ENCODE measurements at places on chromosomes 1 and 21. TPM values are rescaled to one million over a fixed set of nuclear protein-coding genes. Genes with fewer than 3 reads are reported as not detected.

GRCh38 chr1:69201716-69202115 lies 366.0 kb upstream of the LRRC7 start:
- H3K4me3 ChIP-seq = no peak overlapping the region
- H3K4me1 ChIP-seq = no peaks in the 10 kb centered on the region
- DNase-seq = no peak
- H3K27ac ChIP-seq = no peak overlapping the region

The COL9A2 gene
- 39.1 TPM for polyA plus RNA-seq

DNA sequence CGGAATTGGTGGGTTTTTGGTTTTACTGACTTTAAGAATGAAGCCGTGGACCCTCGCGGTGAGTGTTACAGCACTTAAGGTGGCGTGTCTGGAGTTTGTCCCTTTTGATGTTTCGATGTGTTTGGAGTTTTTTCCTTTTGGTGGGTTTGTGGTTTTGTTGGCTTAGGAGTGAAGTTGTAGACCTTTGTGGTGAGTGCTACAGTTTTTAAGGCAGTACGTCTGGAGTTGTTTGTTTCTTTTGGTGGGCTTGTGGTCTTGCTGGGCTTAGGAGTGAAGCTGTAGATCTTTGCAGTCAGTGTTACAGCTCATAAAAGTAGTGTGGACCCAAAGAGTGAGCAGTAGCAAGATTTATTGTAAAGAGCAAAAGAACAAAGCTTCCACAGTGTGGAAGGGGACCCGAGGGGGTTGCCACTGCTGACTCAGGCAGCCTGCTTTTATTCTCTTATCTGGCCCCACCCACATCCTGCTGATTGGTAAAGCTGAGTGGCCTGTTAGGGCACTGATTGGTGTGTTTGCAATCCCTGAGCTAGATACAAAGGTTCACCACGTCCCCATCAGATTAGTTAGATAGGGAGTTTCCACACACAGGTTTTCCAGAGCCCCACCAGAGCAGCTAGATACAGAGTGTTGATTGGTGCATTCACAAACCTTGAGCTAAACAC lies 20.9 kb downstream of the HENMT1 start:
- no peak for DNase-seq
- no peaks in the 10 kb centered on the region for H3K27me3 ChIP-seq
- peaks cover 20% of the 10 kb centered on the region for H3K4me1 ChIP-seq
- H3K27ac ChIP-seq = no peak overlapping the region

DNA sequence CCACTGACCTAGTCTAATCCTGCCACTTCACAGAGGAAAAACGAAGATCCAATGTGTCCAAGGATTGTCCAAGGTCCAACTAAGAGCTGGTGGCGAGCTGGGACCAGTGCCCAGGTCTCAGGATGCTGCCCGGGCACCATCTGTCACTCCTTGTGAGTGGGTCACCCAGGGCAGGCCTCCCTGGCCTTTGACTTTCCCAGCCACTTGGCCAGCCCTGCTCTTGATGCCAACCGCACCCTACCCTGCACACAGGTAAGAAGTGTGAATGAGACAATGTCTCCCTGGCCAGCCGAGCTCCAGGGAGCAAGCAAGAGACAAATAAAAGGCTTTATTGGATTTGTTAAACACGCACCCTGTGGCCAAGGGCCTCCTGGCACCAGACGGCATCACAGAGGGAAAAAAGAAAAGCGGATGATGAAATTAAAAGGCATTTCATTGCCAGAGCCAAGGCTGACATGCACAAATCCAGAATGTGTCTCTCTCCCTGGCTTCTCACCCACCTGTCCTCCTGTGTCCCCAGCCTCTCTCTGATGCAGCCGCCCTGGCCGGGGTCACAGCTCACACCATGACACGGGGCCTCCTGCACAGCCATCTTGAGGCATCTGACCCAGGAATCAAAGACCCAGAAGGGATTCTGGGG lies 72.8 kb downstream of the CAMK2N1 start:
- H3K27me3 ChIP-seq = no peaks in the 10 kb centered on the region
- DNase-seq = no peak
- H3K36me3 ChIP-seq = no peaks in the 10 kb centered on the region
- H3K27ac ChIP-seq = no peak overlapping the region

The LRRC8B gene
- 3.5 TPM for polyA plus RNA-seq

The HNRNPR gene
- polyA plus RNA-seq = 119 TPM

DNA sequence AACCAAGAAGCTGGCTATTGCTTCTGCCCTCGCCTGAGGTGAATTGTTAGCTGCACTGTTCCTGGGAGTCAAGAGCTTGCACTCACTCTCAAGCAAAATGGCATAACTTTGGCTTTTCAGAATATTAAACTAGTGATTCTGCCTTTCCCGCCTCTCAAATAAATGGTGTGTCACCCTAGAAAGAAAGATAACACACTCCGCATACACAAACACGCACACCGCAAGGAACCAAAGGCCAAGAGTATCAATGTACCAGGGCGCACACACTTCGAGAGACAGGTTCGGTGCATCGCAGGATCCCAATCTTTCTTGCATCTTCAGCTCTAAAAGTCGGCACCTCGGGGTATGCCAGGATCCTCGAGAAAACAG lies 470 bp upstream of the RTCA start:
- peak overlapping the region; percentile 65 for H3K4me3 ChIP-seq
- no peaks in the 10 kb centered on the region for H3K27me3 ChIP-seq
- H3K4me1 ChIP-seq = peaks cover 10% of the 10 kb centered on the region
- H3K36me3 ChIP-seq = peaks cover 26% of the 10 kb centered on the region
- peak overlapping the region; percentile 91 for H3K27ac ChIP-seq
- DNase-seq = no peak

The RAD54L gene
- polyA plus RNA-seq = 2.6 TPM

DNA sequence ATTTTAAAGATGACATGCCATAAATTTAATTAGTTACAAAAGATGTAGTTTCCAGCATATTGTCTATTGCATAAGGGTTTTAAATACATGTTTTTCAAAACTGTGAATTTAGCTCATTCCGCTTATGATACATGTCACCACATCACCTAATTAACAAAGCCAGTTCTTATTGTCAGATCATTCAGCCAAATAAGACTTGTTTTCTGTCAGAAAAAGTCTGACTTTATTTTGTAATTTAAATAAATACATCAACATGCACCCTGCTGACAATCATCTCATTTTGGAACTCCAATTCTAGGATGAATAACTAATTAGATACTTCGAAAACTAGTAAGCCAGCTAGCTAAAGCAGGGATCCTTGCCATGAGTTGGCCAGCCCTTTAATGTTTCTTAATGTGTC lies 110.9 kb upstream of the APP start:
- H3K4me3 ChIP-seq = no peak overlapping the region
- H3K36me3 ChIP-seq = no peaks in the 10 kb centered on the region
- no peaks in the 10 kb centered on the region for H3K27me3 ChIP-seq
- H3K4me1 ChIP-seq = no peaks in the 10 kb centered on the region
- no peak for DNase-seq

The IGSF3 gene
- 6.4 TPM for polyA plus RNA-seq

DNA sequence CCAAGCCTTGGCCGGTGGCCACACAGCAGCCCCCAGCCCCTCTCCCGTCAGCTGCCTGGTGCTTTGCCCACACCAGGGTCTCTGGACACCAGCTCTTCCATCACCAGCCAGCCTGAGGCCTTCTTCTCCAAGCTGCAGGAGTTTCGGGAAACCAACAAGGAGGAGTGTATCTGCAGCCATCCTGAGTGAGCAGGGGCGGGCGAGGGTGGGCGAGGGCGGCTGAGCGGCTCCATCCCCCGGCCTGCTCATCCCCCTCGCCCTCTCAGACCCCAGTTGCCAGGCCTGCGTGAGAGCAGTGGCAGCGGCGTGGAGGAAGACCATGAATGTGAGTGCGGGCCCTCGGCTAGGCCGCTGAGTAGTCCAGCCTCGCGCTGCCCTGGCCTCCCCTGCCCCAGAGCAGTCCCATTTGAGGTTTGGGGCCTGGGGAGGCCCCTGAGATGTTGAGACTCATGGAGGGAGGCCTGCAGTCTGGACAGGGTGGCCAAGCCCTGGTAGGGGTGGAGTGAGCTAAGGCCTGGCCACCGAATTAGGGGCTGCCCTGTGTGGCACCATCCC lies 9.7 kb downstream of the MIIP start:
- H3K27ac ChIP-seq = no peak overlapping the region
- peaks cover 34% of the 10 kb centered on the region for H3K36me3 ChIP-seq
- no peaks in the 10 kb centered on the region for H3K4me1 ChIP-seq
- no peak for DNase-seq

The GPA33 gene
- 3.5 TPM for polyA plus RNA-seq

DNA sequence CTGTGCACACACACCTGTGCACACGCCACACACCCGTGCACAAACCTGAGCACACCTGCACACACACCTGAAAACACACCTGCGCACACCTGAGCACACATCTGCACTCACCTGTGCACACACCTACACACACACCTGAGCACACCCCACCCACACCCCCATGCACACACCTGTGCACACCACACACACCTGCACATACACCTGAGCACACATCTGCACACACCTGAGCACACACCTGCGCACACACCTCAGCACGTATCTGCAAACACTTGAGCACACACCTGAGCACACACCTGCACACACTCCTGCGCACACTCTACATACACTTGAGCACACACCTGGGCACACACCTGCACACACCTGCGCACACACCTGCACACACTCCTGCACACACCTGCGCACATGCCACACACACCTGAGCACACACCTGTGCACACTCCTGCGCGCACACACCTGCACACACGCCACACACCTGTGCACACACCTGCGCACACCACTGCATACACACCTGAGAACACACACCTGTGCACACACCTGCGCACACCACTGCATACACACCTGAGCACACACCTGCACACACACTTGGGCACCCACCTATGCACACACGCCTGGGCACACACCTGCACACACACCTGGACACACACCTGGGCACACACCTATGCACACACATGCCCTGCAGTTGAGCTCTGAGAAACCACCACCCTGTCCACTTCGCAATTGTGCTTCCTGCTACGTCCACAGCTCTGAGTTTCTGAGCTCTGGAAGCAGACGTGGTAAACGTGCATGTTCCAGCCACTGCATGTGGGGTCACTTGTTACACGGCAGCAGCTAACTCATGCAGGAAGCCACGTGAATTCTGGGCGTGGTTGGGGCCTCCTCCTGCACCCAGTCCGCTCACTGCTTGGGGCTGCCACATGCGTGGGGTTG lies 8.0 kb upstream of the C1orf159 start:
- no peak overlapping the region for H3K27ac ChIP-seq
- no peak overlapping the region for H3K4me3 ChIP-seq
- peaks cover 36% of the 10 kb centered on the region for H3K27me3 ChIP-seq

The SLFNL1 gene
- 0.82 TPM for polyA plus RNA-seq

DNA sequence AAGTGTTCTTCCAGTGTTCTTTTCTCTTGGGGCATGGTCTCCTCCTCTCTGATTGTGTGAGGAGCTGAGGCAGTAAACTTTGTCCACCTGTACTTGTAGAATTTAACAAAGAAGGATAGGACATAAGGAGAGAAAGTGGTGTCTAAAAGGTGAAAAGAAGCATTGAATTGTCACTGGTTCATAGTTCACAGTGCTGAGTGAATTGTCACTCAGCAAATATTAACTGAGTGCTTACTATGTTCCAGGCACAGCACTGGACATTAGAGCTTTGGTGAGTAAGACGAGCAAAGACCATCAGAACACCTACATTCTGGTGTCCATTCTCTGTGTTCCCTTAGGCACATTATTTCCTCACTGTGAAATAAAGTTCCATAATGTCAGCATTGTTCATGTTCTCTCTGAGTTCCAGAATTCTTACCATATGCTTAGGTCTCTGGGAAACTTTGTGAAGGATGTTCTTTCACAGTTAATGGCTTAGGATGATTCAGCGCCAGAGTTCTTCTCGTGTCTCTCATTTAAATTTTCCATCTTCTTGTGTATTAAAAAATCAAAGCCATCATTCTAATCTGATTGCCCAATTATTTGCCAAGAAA lies 156.8 kb upstream of the HOOK1 start:
- H3K36me3 ChIP-seq = no peaks in the 10 kb centered on the region
- DNase-seq = no peak
- no peak overlapping the region for H3K27ac ChIP-seq
- H3K4me1 ChIP-seq = no peaks in the 10 kb centered on the region
- no peak overlapping the region for H3K4me3 ChIP-seq

GRCh38 chr1:44348061-44348485 lies 7.0 kb downstream of the ERI3 start:
- no peaks in the 10 kb centered on the region for H3K27me3 ChIP-seq
- no peak overlapping the region for H3K4me3 ChIP-seq
- DNase-seq = no peak
- no peaks in the 10 kb centered on the region for H3K36me3 ChIP-seq

DNA sequence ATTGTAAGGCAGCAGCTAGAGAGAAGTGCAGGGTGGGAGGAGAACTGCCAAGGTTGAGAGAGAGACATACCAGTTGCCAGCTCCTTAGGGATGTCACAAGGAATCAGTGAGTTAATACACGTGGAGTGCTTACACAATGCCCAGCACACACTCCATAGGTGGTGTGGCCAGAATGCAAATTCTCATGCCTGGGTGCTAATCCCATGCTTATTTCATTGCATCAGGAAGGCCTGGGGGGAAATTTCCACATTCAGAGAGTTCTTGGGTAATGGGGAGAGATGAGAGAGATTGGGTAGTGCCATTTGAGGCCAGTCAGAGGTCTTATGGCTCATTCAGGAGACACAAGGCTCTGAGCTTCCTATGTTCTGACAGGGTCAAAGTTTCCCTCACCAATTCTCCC lies 38.7 kb downstream of the GJA5 start:
- H3K27me3 ChIP-seq = no peaks in the 10 kb centered on the region
- H3K4me1 ChIP-seq = no peaks in the 10 kb centered on the region
- DNase-seq = no peak
- H3K27ac ChIP-seq = no peak overlapping the region
- H3K4me3 ChIP-seq = no peak overlapping the region

GRCh38 chr1:74504125-74504932 lies 8.1 kb downstream of the LRRC53 start:
- no peaks in the 10 kb centered on the region for H3K36me3 ChIP-seq
- peak; percentile 10 for DNase-seq
- H3K4me3 ChIP-seq = no peak overlapping the region

GRCh38 chr21:34166468-34166867 lies 93.1 kb downstream of the MRPS6 start:
- no peak for DNase-seq
- no peaks in the 10 kb centered on the region for H3K27me3 ChIP-seq
- no peak overlapping the region for H3K27ac ChIP-seq
- no peak overlapping the region for H3K4me3 ChIP-seq
- H3K36me3 ChIP-seq = no peaks in the 10 kb centered on the region

GRCh38 chr1:77762072-77762476 lies 2.4 kb upstream of the USP33 start:
- no peak overlapping the region for H3K27ac ChIP-seq
- H3K4me1 ChIP-seq = peaks cover 3% of the 10 kb centered on the region
- no peaks in the 10 kb centered on the region for H3K27me3 ChIP-seq

DNA sequence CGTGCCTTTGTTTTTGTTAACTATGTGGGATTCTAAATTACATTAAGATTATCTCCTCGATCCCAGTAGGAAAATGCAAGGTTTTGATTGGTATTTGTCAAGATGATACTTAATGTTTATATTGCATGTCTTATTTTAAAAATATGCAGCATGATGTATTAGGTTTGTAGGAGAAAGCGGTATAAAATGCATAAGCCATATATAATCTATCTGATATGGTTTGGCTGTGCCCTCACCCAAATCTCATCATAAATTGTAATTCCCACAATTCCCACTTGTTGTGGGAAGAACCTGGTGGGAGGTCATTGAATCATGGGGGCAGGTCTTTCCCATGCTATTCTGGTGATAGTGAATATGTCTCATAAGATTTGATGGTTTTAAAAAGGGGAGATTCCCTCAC lies 198.1 kb upstream of the NCAM2 start:
- no peaks in the 10 kb centered on the region for H3K4me1 ChIP-seq
- no peaks in the 10 kb centered on the region for H3K36me3 ChIP-seq
- H3K27me3 ChIP-seq = no peaks in the 10 kb centered on the region
- H3K4me3 ChIP-seq = no peak overlapping the region

GRCh38 chr1:156073740-156074139 lies 8.5 kb downstream of the MEX3A start:
- no peak for DNase-seq
- peaks cover 2% of the 10 kb centered on the region for H3K27me3 ChIP-seq
- no peak overlapping the region for H3K27ac ChIP-seq
- no peaks in the 10 kb centered on the region for H3K36me3 ChIP-seq
- H3K4me1 ChIP-seq = no peaks in the 10 kb centered on the region
- H3K4me3 ChIP-seq = no peak overlapping the region

Measured in thymus (tissue), 14 donors.